ENCODE measurements at places on chromosomes 5 and 9.
A peak's percentile ranks its signal among the peaks of the same experiment; 100 is the strongest.

DNA sequence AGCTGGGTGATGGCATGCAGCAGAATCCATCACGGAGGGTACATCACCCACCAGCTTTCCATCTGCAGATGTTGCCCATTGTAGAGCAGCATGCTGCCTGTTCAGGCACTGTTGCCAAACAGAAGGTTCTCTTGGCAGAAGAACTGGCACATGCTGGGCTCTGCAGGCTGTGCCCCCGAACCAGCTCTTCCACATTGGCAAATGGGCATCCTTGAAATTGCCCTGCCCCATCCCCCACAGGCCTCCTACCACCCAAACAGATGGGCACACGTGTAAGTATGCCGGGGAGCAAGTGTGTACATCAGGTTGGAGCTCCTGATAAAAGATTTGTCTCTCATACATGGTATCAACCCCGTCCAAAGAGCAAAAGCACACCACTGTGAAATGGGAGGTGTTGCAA lies 220.3 kb upstream of the TAS2R1 start:
- no peak for DNase-seq

DNA sequence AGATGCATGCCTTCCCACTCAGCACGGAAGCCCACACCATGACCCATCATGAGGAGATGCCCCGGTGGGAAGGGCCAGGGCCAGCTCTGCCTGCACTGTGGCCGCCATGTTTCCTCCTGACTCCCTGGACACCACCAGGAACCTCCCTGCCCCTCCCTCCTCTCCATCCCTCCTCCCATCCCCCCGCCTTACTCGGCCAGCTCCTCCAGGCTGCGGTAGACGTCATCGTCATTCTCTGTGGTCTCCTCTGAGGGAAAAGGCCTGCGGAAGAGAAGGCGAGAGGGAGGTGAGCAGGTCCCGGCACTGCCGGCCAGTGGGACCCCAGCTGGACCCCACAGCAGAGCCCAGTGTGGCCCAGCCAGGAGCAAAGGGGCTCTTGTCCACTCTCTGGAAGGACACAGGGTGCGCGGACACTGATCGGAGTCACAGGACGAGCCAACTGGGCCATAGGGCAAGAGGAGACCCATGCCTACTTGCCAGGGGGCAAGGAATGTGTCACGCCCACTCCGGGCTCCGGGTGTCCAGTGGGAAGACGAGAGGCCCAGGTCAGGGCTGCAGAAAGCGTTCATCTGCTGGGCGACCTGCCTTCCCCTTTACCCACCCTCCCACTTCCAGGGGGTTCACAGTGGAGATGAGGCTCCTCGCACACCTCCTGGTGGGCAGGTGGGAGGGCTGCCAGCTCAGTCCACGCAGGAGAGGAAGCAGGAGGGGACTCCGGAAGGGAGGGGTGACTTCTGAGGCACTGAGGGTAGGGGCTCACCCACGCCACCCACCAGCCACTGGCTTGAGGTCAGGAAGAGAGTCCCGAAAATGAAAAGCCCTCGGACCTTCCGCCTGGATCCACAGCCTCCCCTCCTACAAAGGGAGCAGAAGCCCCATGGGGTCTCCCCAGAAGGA lies 96.2 kb upstream of the SARDH start:
- DNase-seq = no peak

GRCh38 chr5:137313526-137314175 lies 185.5 kb downstream of the SPOCK1 start:
- DNase-seq = no peak

DNA sequence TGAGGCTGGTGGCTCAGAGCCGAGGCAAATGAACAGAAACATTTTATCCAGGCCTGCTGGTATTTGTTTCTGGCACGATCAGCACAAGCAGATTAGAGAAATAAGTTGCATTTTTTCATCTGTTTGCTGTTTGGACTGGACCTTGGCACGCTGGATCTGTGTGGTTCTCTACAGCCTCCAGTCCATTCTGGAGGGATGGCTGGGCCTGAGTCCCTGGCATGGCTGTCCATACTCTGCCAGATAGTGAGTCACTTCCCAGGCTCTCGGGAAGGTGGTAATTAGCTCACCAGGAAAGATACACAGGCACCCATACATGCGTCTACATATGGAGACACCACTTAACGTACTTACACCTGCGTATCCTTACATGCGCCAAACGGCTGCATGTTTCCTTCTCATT lies 78.6 kb downstream of the SPRY4 start:
- peak; percentile 54 for DNase-seq

- no peak for DNase-seq
Measured at GRCh38 chr5:58358501-58359178, 101.2 kb downstream of the PLK2 start.

GRCh38 chr5:76818844-76819831 lies at the start of gene F2RL1:
Gene F2RL1, plus strand, starts transcription at chr5:76819030. Its CDS starts 153 bp downstream, at chr5:76819183.
- peak; percentile 70 for DNase-seq

DNA sequence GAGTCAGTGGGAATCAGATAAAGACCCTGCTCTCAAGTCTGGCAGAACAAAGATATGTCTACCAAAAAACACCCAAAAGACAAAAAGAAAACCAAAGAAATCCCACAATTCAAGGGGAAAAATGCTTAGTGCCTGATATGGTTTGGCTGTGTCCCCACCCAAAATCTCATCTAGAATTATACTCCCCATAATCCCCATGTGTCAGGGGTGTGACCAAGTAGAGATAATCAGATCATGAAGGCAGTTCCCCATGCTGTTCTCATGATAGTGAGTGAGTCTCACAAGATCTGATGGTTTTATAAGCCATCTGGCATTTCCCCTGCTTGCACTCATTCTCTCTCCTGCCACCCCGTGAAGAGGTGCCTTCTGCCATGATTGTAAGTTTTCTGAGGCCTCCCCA lies 13.4 kb downstream of the FBXO10 start:
- DNase-seq = no peak

- no peak for DNase-seq
Measured at GRCh38 chr9:95785209-95785608, 90.3 kb upstream of the ERCC6L2 start.

DNA sequence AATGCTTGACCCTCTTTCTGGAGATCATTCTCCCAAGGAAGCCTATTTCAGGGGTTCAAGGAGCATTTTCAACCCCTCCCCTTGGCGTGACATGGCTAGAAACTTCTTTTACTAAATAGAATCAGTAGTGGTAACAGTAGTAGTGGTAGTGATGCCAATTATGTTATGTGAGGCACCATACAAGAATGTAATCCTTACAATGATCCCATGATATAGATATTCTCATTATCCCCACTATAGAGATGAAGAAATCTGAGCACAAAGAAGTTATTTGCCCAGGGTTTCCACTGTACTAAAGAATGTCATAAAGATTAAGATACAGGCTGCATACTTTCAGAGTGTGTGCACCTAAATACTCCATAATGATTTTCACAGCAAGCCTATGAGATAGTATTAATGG lies 155.4 kb upstream of the CLINT1 start:
- peak; percentile 71 for DNase-seq

- no peak for DNase-seq
Measured at GRCh38 chr9:23672151-23672550, 153.9 kb downstream of the ELAVL2 start.

GRCh38 chr5:143571642-143572624 lies 168.4 kb upstream of the NR3C1 start:
- DNase-seq = no peak

DNA sequence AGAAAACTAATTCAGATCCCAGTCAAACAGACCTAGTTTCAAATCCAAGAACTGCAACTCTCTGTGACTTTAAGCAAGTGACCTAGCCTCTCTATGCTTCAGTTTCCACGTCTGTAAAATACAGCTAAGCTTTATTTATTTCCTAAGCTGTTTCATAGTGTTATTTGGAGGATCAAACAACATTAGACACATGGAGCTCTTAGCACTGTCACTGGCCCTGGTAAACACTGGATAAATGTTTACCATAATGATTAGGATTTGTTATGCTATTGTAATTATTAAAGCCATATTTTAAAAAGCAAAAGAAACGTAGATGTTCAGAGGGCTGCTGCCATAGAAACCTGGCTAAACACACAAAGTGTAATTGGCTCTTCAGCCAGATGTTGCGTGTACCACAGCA lies 26.6 kb upstream of the C5orf58 start:
- no peak for DNase-seq

- no peak for DNase-seq
Measured at GRCh38 chr9:118990949-118991348, 378.3 kb downstream of the BRINP1 start.

DNA sequence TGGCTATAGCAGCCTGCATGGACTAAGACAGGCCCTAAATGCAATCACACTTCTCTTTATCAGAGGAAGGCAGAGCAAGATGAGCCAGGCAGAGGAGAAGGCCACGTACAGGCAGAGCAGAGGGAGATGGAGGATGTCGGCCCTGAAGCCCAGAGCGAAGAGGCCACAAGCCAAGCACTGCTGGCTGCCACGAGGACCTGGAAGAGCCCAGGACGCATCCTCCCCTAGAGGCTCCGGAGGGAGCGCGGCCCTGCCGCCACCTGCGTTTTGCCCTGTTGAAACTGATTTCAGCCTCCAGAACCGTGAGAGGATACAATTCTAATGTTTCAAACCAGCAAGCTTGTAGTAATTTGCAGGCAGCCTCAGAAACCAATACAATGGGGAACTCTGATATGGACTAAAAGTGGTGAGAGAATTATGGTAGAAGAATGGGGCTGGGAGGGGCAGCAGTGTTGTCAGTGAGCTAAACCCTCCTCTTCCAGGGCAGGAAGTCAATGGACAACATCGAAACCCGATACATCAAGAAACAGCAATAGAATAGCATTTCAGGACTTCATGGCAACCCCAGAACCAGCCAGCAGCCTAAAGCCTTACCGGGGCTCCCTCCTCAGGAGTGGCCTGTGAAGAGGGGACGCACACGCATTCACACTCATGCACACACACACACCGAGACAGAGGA lies 32.6 kb downstream of the ADAMTS2 start:
- no peak for DNase-seq

DNA sequence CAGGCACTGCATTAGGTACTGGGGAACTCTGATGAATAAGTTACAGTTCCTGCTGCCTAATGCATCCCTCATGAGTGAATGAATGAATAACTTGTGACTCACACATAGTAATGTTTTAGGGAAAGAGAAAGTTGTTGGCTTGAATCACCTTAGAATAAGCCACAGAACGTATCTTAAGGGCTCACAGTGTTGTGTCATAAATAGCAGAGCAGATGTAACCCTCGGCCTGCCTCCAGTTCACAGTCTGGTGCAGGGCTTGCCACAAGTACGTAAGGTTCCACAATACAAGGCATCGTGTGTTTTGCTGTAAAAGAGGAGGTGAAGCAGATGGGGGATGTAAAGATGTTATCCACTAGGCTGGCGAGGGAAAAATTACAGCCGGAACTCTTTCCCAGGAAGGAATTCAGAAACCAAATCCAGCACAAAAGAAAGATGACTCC lies 218.7 kb downstream of the TRPM3 start:
- peak; percentile 98 for DNase-seq

DNA sequence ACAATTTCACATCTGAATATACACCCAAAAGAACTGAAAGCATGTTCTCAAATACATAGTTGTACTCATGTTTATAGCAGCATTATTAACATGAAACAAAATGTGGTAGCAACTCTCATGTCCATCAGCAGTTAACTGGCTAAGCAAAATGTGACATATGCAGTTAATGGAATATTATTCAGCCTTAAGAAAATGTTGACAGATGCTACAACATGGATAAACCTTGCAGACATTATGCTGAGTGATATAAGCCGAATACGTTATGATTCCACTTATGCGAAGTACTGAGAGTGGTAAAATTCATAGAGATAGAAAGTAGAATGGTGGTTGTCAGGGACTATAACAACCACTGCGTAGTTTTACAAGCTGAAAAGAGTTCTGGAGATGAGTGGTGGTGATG lies 1469.0 kb upstream of the ACO1 start:
- no peak for DNase-seq
